HL-60 (cell line): ENCODE measurements at places on chromosomes 3 and 15.

GRCh38 chr15:58530056-58530590, 98.3 kb downstream of the LIPC start:
- no peak for DNase-seq

- no peak for DNase-seq
Measured at GRCh38 chr15:85593809-85594445, 200.8 kb downstream of the KLHL25 start.

DNA sequence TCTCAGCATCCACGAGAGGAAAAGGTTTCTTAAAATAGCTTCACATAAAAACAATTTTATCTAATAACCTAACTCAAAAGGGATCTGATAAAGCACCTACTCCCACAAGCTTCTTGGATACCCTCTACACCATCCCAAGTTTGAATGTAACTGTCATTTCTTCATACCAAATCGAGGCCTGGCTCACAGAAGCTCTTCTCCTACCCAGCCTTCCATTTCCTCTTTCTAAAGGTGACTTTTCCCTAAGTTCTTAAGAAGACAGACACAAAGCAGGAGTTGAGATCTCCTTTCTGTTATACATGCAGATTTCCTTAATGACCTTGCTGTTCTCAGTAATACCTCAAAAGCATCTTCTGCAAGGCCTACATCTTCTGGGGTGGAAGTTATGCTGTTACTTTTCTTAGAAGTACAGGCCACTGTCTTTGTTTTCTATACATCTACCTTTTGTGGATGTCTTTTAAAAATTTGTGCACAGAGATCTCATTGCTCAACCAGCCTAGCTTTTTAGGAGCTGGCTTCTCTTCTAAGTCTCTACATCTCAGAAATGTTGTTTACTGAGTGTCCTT, 3.4 kb upstream of the LRRIQ4 start:
- no peak for DNase-seq

DNA sequence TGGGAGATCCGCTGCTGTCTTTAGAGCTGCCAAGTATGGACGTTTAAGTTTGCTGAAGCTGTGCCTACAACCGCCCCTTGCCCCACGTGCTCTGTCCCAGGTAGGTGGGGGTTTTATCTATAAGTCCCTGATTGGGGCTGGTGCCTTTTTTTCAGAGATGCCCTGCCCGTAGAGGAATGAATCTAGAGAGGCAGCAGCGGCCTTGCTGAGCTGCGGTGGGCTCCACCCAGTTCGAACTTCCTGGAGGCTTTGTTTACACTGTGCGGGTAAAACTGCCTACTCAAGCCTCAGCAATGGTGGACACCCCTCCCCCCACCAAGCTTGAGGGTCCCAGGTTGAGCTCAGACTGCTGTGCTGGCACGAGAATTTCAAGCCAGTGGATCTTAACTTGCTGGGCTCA, 83.4 kb upstream of the FGF7 start:
- DNase-seq = no peak

DNA sequence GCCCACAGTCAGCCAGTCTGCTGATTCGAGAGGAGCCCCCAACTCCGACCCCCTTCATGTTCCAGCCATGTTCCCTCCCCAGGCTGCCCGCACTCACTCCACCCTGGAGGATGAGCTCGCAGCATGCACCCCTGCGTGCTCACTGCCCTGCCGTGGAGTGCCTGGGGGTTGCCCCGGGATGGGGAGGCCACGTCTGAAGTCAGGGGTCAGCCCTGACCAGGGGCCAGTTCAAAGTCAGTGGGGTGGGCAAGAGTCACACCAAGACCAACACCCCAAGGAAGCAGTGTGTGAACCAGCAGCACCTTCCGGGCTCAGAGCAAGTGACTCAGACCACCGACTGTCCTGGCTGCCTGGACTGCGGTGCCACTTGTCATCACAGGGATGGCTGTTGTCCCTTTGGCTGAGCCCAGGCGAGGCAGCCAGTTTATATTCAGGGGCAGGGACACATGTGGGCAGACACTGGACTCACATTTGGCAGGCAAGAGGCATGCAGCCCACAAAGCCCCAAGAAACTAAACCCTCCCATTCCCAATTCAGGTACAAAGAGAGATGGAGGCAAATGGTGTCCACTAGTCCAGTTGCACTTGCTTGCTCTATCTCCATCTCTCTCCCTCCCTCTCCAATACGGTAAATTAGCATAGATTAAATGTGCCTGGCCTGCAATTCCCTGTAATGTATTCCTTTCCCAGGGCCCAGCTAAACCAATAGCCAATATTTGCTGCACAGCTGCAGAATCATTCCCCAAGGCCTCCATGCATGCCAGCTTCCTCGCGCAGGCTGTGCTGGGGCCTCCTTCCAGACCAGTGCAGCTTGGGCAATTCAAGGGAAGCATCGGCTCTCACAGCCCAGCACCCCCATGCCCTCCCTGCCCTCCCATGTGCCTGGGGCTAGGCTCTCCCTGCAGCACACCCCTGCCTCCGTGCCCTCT, 135.7 kb upstream of the IQSEC1 start:
- DNase-seq = no peak

GRCh38 chr15:85676342-85677098, 118.2 kb downstream of the KLHL25 start:
- DNase-seq = no peak

GRCh38 chr3:161295325-161295724, 74.2 kb downstream of the NMD3 start:
- DNase-seq = no peak

- no peak for DNase-seq
Measured at GRCh38 chr3:39268549-39268900, 11.3 kb downstream of the CX3CR1 start.

DNA sequence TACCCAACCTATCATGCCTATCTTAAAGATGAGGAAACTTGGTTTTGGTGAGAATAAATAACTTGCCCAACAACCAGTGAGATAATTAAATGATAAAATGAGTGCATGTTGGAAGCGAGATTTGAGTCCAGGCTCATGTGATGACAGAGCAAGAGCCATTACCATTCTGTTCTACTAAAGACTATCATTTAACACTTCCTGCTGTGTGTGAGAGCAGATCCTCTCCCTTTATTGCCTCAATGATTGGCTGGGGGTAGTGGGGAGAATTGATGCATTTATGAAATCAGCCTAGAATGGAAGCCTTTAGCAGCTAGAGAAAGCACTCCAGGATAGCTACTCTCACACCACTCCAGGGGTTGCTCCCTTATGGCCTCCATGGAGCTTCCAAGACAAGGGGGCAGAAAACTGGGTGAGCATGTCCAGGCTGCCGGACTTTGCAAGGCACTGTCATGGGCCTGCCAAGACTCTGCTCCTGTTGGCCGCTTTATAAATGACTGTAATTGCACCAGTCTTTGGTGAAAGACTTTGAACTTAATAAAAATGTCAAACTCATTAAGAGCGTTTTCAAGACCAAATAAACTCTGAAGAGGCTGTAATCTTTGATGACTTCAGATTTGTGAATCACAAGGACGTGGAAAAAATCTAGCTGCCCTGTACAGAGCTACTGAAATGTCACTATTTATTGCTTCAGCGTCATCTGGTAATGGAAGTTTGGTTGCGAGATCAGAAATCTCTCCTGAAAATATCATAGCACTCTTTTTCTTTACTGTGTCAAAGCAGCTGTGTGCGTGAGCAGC, 209.1 kb upstream of the NR2E3 start:
- no peak for DNase-seq

DNA sequence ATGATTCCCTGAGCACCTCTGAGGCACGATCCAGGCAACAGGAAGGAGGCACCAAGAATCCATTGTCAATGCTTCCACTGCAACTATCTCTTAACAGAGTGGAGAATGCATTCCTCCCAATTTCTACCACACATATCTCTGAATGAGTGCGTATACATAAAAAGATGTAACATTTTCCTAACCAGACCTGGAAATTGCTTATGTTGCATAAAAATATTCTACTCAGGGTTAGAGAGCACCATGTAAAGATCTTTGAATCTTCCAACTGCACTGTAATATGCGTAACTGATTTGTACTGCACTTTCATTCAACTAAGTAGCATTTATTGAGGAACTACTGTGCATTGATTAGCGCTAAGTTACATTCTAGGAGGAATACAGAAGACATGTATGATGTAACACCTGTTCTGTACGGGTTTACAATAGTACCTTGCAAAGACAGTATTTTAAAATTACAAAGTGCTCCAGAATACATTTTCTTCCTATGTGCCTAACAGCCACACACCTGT, 237.8 kb downstream of the EBLN2 start:
- no peak for DNase-seq

DNA sequence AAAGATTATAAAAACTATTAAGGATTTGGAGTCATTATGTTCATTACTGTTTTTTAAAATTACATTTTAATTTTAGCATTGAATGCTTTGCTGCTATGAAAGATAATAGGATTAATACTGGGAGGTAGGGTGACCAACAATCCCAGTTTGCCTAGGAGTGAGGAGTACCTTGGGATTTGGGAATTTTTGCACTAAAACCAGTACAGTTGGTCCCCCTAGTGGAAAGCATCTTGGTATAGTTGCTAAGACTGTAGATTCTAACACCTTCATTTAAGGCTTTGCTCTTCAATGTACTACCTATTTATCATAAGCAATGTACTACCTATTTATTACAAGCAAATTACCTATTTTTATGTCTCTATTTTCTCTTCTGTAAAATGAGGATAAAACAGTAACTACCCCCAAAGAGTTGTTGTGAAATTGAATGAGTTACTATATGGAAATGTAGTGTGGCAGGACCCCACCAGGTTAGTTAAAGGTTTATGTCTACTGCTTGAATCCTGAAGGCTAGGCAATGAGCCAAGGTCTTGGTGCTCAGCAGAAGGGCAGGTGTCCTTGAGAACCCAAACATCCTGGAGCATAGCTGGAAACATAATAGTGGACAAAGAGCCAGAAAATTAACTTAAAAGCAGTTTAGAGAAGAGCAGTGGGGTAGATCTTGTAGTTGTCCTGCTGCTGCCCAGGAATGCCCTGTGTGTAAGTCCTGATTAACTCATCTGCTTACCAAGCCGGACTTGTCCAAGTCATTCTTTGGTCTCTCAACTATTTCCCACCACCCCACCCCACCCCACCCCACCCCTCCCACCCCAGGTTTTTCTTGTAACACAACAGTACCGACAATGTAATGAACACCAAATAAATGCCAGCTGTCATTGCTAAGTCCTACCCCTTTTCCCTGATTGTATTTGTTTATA, 49.2 kb upstream of the NMD3 start:
- no peak for DNase-seq

GRCh38 chr3:37236024-37236423, 61.6 kb upstream of the LRRFIP2 start:
- DNase-seq = no peak

GRCh38 chr3:46987319-46987742, 7.9 kb downstream of the NBEAL2 start:
- DNase-seq = peak; percentile 47

DNA sequence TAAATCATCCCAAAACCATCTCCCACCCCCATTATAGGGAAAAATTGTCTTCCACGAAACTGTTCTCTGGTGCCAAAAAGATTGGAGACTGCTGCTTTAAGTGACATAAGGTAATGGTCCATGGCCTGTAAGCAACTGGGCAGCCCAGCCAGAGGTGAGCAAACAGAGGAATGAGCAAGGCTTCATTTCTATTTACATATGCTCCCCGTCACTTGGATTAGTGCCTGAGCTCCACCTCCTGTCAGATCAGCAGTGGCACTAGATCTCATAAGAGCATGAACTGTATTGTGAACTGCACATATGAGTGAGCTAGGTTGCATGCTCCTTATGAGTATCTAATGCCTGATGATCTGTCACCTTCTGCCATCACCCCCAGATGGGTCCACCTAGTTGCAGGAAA, 1159.8 kb upstream of the ALCAM start:
- DNase-seq = no peak

- DNase-seq = no peak
Measured at GRCh38 chr15:77796046-77796729, 163.5 kb upstream of the LINGO1 start.

- DNase-seq = no peak
Measured at GRCh38 chr3:194277104-194277785, 73.9 kb downstream of the CPN2 start.

GRCh38 chr3:118803096-118803476, 231.6 kb downstream of the IGSF11 start:
- no peak for DNase-seq

GRCh38 chr3:153026026-153026425, 136.0 kb upstream of the RAP2B start:
- DNase-seq = no peak

GRCh38 chr15:88049506-88049905, 207.0 kb downstream of the NTRK3 start:
- DNase-seq = no peak

- DNase-seq = no peak
Measured at GRCh38 chr15:68018797-68019444, 35.2 kb upstream of the PIAS1 start.

DNA sequence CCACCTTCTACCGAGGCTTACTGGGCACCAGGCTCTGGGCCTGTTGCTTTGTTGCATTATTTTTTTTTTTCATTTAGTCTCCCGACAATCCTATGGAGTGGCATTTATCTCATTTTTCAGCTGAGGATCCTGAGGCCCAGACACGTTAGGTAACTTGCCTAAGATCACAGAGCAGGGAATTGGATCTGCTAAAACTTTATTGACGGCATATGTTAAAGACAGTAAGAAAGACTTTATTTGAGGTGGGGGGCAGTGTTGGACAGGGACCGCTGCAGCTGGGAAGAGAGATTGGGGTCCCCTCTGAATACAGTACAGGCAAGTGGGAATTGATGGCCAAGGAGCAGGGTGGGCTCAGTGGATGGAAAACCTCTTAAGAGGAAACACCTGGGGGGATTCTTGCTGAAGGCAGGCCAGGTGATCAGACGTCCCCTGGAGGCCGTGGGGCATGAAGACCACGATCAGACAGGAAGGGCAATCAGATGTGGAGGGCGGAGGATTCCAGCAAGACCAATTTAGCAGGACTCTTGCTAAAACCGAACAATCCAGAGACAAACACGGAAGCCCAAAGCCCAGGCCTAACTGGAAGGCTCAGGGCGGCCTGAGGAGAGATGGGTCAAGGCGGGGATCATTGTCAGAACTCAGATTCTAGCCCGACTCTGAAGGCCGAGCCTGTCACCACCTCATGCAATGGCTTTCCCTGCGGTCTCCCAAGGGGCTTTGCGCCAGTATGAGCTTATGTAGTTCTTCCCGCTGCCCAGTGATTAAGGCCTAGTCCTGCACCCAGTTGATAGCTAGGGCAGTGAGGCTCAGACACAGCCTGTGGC, 53.7 kb downstream of the RGMA start:
- DNase-seq = no peak

- no peak for DNase-seq
Measured at GRCh38 chr15:68499620-68500312, 67.8 kb upstream of the ITGA11 start.
